ENCODE measurements at places on chromosomes 5 and 9.

- DNase-seq: no peak
Measured at GRCh38 chr5:108524564-108524963, 142.7 kb upstream of the FBXL17 start.

GRCh38 chr5:149141957-149142851 lies 911 bp downstream of the ABLIM3 start:
- DNase-seq: peak; percentile 20

DNA sequence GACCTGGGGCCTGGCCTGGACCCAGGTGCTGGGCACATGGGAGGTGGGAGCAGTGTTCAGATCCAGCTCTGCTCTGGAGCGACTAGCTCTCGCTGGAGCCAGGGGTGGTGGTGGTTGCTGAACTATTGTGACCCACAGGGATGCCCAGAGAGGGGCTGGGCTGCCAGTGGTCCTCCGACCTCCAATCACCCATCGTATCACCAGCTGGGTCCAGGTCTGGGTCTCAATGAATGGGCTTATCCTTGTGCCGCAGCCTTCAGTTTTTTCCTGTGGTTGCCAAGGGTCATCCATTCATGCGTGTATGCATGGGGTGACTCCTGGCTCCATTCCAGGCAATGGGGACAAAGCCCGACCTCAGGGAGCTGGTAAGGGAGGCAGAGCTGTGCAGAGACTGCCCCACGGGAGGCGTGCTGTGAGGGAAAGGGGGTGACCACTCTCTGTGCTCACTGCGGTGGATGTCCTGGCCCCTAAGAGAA lies 68.6 kb upstream of the RNF130 start:
- DNase-seq: no peak

DNA sequence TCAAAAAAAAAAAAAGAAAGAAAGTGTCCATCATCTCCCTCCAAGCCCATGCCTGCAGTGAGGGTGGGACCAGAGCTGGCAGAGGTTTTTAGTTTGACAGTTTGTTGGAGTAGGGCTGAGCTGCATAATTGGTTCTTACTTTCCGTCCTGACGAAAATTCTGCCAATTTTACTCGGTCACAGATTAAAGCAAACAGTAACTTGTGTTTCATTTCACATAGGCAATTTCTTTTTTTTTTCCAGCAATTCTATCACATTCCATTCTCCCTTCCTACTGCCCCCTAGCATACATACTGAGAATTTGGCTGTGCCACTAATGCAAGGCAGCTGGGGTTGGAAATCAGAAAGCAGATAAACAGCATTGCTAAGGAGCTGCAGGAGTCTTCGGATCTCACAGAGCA lies 132.4 kb downstream of the FRMD3 start:
- DNase-seq: no peak

GRCh38 chr5:40578501-40579451 lies 100.9 kb upstream of the PTGER4 start:
- DNase-seq: no peak

- no peak for DNase-seq
Measured at GRCh38 chr9:13478160-13478559, 198.7 kb upstream of the MPDZ start.

- DNase-seq: no peak
Measured at GRCh38 chr9:131402073-131402472, 8.2 kb downstream of the PRRC2B start.

DNA sequence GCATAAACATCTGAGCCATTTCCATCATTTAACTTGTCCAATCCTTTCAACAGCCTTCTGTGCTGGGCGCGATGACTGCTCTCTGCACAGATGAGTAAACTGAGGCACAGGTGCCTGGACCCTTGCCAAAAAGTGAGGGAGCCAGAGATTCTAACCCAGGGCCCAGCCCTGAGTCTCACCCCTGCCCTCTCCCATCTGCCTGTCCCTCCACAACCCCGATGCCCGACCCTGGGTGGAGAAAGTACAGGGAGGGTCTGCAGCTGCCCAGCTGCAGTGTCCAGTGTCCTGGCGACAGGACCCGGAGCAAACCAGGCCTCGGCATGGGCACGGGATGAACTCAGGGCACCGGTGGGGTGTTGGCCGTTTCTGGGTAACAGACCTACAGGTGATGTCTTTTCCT lies 39.6 kb upstream of the CLPTM1L start:
- no peak for DNase-seq

- no peak for DNase-seq
Measured at GRCh38 chr5:7534505-7534904, 138.6 kb downstream of the ADCY2 start.

GRCh38 chr9:127492616-127493015 lies 41.3 kb downstream of the LRSAM1 start:
- DNase-seq: no peak

DNA sequence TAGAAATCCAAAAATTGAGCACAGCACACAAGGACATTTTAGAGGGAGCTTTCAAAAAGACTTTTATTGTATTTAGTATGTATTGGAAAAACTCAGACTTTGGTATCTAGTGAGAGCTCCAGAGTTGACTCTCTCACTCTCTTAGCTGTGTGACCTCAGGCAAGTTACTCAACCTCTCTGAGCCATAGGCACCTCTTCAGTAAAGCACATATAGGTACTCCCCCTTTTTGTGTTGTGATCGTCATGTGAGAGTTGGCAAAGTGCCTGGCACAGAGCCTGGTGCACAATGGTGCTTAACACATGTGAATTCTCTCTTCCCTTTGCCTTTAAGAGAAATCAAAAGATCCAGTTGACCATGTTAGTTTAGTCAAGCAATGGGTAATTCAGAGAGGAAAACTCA lies 186.2 kb downstream of the TMEM38B start:
- no peak for DNase-seq

DNA sequence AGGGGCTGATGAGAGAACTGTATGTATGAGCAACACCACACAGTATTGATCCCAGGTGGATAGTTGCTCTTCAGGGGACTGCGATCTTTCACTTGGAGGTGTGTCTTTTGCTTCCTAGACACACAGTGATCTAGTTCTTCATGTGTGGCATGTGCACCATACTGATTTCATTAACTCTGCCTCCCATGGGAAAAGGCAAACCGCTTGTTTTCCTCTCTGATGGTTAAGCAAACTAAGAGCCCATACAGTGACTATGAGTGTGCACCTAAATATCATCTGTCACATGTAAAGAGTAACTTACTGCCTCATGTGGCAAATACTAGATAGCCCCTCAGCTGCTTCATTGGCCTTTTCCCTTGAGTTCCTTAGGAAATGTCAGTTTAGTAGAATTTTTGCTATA lies 147.3 kb downstream of the TLE4 start:
- DNase-seq: no peak

DNA sequence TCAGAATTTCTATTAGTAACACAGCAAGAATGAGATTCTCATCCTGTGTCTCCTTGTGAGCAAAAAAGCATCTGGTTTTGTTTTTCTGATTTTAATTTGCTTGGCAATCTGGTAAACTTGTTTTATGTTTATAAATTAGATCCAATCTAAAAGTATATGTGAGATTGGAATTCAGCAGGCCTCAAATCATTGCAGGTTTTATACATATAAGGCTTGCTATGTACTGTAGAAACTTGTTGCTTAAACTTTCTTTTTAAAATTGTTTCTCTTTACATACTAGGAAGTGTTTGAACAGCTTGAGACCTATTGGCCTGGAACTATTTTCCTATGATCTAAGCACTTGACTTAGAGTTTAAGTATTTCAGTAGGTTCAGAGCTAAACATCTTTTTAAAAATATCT lies 1037.8 kb downstream of the NR2F1-AS1 start:
- DNase-seq: no peak

DNA sequence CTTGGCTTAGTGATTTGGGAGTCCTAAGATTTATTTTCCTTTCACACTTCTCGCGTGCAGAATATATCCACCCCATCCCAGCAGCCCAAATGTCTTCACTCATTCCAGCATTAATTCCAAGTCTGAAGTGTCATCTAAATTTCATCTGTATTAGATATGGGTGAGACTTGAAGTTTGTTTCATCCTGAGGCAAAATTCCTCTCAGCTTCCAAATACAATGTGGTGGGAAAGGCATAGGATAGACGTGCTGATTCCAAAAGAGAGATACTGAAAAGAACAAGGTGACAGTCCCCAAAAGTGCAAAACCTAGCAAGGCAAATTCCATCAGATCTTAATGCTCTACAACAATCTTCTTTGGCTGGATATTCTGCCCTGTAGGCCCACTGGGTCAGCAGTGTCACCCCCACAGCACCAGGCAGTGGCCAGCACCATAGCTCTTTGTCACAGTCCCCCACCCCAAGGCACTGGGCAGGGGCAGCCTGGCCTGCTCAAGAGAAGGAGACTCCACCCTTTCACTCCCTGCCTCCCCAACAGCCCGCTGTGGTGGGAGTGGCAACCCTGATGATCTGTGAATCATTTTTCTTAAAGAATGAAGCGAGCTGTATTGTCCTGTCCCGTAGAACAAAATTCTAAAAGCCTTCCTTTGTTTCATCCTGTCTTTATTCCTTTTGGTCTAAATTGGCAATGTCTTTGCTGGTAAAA lies 2.7 kb upstream of the ADAM19 start:
- DNase-seq: no peak

GRCh38 chr5:119409235-119409815 lies 43.0 kb upstream of the HSD17B4 start:
- DNase-seq: no peak

GRCh38 chr5:58666598-58667581 lies 84.0 kb downstream of the RAB3C start:
- peak; percentile 1 for DNase-seq

GRCh38 chr5:10251405-10251804 lies 1.3 kb downstream of the CCT5 start:
- DNase-seq: no peak

GRCh38 chr9:129491487-129491855 lies 129.4 kb downstream of the C9orf50 start:
- no peak for DNase-seq

GRCh38 chr9:75974016-75974766 lies 83.7 kb downstream of the PCSK5 start:
- DNase-seq: no peak

DNA sequence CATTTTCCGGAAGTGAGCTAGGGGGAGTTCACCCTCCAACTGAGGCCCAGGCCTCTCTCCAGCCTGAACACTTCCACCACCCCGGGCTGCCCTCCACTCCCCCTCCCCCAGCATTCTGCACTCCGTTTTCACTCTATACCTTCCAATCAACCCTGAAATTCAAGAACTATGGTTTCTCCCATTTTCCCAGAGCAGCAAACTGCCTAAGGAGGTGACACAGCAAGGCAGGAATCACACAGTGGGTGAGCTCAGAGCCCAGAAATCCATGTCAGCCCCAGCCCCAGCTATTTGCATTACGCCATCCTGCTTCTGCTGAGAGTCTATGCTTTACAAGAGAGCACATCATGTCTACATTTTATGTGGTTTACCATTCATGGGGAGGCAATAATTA lies 11.9 kb downstream of the MSX2 start:
- DNase-seq: no peak

GRCh38 chr5:142017832-142018427 lies 5.1 kb upstream of the GNPDA1 start:
- no peak for DNase-seq

DNA sequence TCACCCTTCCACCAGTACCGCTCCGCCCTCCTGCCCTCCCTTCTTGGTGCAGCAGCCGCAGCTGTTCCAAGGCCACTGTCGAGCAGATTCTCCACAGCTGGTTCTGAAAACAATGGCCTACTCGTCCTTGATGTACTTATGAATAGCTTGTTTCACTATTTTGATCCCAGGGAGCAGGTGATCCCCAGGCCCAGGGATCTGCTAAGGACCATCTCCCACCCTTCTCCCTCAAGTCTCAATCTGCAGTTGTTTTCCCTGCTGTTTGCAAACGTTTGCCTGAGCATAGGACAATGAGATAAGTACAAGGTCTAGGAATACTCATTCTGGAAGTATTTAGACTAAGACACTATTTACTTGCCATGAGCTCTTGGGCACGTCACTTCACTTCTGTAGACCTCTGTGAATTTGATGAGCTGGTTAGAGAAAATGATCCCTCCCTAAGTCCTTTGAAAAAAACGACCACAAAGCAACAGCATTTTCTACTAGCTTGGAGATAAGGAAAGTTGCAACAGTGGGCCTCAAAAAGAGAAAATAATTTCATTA lies 1.8 kb downstream of the LURAP1L start:
- DNase-seq: no peak

- no peak for DNase-seq
Measured at GRCh38 chr5:68562308-68562707, 346.8 kb downstream of the PIK3R1 start.

GRCh38 chr9:3435732-3436131 lies 90.1 kb downstream of the RFX3 start:
- DNase-seq: no peak

- DNase-seq: no peak
Measured at GRCh38 chr5:176824604-176825003, 14.2 kb downstream of the UNC5A start.

GRCh38 chr5:125004009-125004408 lies 257.6 kb upstream of the ZNF608 start:
- DNase-seq: no peak

- no peak for DNase-seq
Measured at GRCh38 chr5:35838370-35839042, 18.2 kb upstream of the IL7R start.

- DNase-seq: no peak
Measured at GRCh38 chr9:98603821-98604383, 104.8 kb downstream of the GABBR2 start.

DNA sequence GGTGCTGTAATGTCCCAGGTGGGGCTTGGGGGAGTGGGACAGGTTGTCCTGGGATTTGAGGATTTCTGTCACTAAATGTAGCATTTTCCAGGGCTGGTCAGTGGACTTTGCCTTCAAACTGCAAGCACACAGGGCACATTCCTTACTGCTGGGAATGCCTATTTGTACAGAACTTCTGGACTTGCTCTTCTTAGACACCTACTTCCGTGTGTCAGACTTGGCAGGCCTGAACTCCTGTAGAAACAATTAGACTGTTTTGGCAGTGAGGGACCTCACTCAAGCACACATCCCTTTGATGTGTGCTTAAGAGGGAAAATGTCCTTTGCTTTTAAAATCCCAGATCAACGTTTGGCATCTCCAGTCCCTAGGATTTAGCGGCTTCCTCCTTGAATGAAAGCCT lies 192.2 kb downstream of the PAPPA start:
- no peak for DNase-seq

GRCh38 chr5:119010206-119010605 lies 21.9 kb upstream of the DTWD2 start:
- DNase-seq: no peak
